Activated CD4-positive, alpha-beta T cell treated with anti-CD3 and anti-CD28 coated beads for 4 hours (primary cell): ENCODE measurements at places on chromosomes 3 and 15.

DNA sequence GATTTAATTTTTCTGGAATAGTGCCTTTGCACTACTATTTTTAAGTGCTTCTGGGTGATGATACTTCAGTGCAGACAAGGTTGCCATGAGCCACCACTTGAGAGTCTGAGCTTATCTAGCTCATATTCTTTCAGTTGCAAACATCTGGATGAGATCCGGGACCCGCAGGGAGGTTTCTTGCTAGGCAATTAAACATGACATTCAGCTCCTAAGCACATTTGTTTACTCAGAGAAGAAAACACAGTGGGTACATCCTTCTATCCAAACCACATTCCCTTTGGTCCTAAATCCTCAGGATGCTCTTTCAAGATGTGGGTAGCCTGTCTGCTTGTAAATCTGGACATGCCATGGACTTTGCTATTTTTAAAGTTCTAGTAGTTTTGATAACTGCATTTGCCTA is 12.0 kb downstream of the PLSCR1 start:
- no peak for DNase-seq

DNA sequence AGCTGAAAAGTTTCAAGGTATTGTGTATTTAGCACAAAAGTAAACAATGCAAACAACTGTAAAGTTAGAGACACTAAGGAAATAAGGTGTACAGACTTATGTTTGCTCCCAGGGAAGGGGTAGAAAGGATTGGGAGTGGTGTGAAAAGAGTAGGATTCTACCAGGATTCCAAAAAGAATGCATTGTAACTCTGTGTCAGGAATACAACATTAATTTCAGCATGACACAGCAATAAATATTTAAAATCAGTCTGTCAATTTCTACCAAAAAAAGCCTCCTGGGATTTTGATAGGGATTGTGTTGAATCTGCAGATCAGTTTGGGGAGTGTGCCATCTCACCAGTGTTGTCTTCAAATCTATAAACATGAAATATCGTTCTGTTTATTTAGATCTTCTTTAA is 73.4 kb downstream of the LRRC28 start:
- DNase-seq, result no peak

DNA sequence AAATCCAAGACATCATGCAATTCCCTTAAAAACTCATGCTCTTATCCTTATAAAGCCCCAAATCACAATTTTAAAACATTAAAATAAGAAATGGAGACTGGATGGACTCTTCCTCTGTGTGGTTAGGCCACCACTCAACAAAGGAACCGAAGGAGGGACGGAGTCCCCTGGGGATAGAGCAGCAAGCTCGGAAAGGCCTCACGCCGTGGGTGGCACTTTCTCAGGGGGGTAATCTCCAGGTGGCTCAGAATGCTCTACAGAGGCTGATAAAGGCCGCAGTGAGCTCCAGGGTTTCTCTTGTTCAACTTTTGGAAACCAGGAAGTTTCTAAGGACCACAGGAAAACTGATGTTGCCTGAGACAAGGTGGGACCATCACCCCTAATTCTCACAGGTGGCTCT is 23.2 kb downstream of the CCR9 start:
- DNase-seq, result no peak

DNA sequence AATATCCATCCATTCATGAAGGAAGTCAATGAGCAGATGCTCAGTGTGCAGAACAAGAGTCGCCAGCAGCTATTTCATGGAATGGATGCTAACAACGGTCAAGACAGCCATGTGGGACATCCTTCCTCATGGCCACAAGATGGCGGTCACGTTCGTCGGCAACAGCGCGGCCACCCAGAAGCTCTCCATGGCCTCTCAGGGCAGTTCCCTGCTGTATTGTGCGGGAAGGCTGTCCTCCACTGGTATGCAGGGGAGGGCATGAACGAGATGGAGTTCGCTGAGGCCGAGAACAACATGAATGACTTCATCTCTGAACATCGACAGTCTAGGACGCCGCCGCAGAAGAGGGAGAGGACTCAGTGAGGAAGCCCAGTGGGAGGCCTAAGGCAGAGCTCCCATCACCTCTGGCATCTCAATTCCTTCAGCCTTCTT is 208.3 kb downstream of the TJP1 start:
- DNase-seq, result no peak

GRCh38 chr15:62797171-62797570 is 245.4 kb upstream of the TPM1 start:
- no peak for DNase-seq

DNA sequence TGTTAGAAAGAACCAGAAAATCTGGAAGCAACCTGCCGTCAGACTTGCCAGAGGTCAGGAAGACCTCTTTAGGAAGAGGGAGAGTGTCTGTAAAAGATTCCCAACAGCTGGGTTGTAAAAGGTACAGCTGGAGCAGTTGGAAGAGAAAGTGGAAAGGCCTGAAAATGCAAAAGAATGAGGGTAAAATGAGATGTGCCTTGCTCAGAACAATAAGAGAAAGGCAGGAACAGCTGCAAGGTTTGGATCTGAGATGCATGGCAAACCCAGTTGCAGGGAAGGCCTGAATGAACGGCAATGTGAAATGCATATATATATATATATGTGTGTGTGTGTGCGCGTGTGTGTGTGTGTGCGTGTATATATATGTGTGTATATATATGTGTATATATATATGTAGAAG is 88.1 kb downstream of the ZIC1 start:
- DNase-seq, result no peak

DNA sequence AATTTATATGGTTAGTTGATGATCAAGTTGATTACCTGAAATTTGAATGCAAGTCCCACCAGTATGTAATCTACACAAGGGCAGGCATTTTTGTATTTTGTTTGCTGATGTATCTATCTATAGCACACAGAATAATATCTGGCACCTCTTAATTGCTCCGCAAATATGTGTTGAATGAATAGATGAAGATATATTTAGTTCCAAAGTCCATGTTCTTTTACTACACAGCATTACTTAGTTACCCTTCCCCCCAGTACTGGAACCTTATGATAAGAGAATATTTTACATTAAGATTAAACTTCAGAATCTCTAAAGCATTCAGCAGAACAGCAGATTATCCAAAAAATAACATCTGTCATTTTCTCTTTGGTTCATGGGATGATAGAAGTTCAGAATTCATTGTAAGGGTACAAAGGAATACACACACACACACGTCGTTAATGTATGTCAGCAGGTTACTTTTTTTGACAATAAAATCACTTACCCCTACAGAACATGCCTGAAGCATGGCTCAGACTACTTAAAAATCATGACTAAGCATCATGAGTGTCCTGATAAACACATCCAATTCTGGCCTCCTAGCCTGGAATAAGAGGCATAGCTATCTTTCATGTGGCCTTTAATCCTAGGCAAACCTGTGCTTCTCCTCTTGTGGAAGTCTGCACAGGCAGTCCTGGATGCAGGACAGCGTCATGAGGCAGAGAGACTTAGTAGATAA is 148.9 kb upstream of the TBC1D5 start:
- no peak for DNase-seq

GRCh38 chr3:51362476-51362875 is 22.6 kb upstream of the MANF start:
- no peak for DNase-seq

DNA sequence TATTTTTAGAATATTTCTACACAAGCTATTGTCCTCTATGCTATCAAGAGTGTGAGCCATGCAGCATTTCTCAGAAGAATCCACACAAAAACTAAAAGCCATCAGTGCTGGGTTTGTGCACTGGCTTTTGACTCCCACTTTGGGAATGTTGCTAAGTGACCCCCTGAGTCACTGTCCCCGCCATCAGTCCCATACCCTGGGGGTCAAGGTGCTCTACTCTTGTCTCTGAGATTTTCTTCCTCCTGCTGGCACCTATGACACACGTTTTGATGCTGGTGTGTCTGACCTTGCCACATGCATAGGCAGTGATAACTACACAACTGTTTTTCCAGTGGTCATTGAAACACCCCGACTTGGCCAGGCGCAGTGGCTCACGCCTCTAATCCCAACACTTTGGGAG is 19.8 kb downstream of the CMTM7 start:
- DNase-seq, result no peak

DNA sequence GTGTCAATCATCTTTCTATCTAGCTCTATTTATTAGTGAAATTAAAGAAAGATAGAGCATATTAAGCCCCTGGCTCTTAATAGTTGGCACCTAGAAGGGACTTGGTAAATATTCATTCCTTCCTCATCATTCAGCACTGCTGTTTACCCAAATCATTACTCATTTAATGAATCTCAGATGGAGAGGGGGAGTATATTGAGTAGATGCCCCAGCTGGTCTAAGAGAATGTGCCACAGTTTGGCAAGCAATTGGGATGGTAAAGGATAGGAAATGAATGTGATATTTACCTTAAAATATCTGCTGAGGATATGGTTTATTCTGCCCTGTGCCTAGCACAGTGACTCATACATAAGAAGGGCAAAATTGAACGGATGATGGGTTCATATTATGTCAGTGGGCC is 6.0 kb downstream of the IL1RAP start:
- DNase-seq, result no peak

DNA sequence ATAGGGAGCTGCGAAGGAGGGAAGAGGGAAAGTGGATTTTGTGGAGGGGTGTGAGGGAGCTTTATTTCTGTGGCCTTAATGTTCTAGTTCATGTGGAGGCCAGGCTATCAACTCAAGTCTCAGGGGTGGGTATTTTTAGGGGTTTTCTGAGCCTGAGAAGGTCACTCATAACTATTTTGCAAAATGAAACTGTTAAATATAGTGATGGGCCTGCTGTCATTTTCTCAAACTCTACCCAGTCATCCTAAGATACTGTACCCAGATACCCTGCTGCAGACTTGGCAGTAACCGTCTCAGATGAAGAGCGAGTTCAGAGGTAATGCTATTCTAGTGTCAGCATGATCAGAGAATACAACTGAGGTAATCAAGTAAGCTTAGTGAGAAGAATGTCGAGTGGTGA is 545.0 kb upstream of the TBL1XR1 start:
- DNase-seq, result no peak

DNA sequence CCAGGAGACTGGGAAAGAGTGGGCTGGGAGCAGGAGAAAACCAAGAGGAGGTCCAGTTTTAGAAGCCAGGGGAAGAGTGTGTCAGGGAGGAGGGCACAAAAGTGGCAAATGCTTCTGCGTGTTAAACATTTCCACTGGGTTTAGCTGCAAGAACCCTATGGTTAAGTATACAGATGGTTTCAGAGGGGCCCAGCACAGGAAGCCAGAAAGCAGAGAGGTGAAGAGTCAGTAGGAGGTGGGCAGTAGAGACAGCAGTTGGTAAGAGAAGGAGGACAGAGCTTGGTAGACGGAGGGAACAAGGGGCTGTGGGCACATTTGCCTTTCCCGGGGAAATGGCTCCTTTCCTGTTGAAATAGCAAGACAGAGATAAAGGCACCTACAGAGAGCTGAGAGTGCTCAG is 133.8 kb downstream of the EPHB1 start:
- DNase-seq, result no peak

GRCh38 chr3:48092270-48092669 is 76.1 kb upstream of the MAP4 start:
- no peak for DNase-seq

DNA sequence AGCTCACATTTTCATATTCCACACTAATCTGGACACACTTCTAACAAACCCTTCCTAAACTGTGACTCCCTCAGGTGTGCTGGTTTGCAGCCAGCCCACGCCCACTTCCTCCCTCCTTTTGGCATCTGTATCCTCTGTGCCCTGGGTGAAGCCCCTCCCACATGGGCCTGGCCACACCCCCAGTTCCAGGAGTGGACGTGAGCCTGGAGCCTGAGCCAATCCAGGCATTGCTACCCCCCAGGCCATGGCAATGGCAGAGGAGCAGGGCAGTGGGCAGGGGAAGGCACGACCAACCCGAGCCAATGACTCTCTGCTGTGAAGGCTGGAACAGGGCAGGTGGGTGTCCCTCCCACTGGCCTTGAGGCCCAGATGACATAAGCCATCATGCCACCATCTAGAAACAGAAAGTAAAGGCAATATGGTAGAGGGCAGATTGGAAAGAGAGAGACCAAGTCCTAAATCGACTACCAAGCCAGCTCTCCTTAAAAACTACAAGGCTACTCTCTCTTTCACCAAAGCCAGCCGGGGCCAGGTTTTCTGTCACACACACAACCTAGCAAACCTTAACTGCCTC is 18.6 kb downstream of the FAM174B start:
- no peak for DNase-seq

DNA sequence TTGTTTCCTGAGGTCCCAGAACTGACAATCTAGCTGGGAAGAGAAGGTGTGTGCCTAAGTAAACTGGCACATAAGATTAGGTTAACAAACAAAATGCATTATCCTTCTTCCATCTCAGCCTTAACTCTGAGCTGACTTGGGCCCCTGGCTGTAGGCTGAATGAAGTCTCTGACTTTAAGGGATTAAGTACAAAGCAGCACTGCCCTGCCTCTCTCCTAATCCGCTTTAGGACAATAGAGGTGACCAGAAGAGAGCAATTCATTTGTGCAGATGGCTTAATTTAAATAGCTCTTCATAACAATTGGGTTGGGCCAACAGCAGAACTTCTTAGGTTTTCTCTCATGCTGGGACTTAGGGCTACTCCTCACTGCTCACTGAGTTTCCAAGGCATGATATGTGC is 181.6 kb upstream of the SOX14 start:
- no peak for DNase-seq

- no peak for DNase-seq
Measured at GRCh38 chr15:78087951-78088772, 4.2 kb upstream of the SH2D7 start.

- peak; percentile 36 for DNase-seq
Measured at GRCh38 chr15:68650901-68651709, 72.3 kb downstream of the CORO2B start.

GRCh38 chr15:40852529-40852928 is 8.7 kb downstream of the SPINT1 start:
- no peak for DNase-seq

DNA sequence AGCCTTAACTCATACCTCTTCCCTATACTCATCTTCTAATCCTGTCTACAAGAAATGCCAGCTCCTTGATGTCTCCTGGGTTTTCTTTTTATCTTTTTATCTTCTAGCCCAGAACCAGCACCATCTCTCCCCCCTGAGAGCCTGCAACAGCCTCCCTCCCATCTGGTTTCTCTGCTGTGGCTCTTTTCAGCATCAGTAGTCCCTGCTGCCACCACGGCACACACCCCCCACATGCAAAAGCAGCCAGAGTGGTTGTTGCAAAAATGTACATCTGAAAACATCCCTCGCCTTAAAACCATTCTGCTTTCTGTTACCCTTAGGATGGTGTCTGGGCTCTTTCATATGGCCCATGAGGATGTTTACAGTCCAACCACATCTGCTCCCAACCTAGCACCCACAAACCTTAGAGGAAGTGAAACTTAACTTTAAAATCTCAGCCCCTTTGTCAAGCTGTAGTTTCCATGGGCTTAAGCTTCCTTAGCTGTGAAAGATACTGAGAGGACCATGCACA is 775 bp downstream of the TTC21A start:
- no peak for DNase-seq
